ENCODE measurements at places on chromosomes 12 and 14.

DNA sequence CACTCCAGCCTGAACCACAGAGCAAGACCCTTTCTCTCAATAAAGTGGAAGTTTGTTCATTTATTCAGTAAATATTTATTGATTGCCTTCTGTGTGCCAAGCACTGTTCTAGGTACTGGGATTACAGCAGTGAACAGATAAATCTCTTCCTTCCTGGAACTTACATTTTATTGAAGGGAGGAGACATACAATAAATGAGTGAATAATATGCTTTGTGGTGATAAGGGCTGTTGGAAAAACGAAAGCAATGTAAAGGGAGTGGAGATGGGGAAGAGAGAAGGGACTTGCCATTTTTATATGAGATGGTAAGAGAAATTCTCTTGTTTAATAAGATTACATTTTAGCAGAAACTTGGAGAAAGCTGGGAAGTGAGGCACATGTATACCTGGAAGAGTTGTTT, 1.6 kb downstream of the GSKIP start:
- peak overlapping the region; percentile 47 for H3K27ac ChIP-seq
- peaks cover 49% of the 10 kb centered on the region for H3K4me1 ChIP-seq
- H3K36me3 ChIP-seq: peaks cover 15% of the 10 kb centered on the region
- no peak for DNase-seq

DNA sequence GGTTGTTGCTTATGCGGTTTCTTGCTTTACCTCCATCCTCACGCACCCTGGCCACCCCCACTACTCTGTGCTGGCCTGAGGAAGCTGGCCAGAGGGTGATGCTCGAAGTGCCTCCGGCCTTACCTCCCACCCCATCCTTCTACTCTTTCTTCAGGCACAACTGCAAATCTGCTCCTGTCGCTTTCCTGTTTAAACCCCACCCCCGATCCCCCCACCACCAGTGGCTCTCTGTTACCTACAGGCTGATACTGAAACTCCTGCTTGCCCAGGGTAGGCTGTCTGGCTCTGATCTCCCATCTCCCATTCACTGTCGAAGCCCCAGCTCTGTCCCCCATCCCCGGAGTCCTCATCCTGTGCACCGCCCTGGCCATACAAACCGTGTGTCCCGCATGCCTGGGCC, 111.5 kb downstream of the PRMT8 start:
- H3K36me3 ChIP-seq: no peaks in the 10 kb centered on the region
- H3K27me3 ChIP-seq: peaks cover 14% of the 10 kb centered on the region
- DNase-seq: no peak
- no peak overlapping the region for H3K27ac ChIP-seq
- H3K4me1 ChIP-seq: no peaks in the 10 kb centered on the region

DNA sequence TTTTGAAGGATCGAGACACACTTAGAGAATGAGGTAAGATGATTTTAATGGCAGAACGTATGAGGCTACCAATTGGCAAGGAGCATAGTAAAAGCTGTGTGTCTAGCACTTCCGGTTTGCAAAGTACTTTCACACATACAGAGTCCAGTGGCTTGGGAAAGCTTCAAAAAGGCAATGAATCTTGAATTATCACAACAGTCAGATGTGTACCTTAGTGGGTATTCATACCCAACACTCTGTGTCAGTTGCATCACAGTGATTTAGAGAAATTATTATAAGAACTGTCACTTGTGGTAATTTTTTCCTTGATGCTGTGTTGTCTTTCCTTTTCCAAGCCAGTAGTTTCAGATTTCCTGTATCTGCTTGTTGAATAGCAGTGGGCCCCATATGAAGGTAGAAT, 424.1 kb downstream of the PCNX1 start:
- peaks cover 71% of the 10 kb centered on the region for H3K4me1 ChIP-seq
- peak overlapping the region; percentile 42 for H3K4me3 ChIP-seq
- H3K27ac ChIP-seq: peak overlapping the region; percentile 89

DNA sequence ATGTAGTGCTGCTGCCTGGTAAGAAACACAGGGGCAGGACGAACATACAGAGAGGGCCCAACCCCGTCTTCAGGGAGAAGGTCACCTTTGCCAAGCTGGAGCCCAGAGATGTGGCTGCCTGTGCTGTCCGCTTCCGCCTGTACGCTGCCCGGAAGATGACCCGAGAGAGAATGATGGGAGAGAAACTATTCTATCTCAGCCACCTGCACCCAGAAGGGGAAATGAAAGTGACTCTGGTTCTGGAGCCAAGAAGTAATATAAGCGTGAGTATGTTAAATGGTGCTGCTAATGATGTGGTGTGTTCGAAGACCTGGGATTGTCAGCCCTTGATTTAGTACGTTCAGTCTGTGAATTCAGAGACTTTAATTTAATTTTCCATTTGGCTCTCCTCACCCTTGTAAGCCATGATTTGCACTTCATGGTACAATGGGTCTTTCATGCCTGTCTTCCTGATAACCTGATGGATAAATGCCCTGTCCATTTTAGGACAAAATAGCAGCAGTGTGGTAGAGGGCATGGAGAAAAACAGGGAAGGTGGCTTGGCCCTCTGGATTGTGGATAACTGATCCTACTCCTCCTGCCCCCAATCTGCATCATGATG, 318.9 kb downstream of the SNAPC1 start:
- no peaks in the 10 kb centered on the region for H3K36me3 ChIP-seq
- H3K4me3 ChIP-seq: no peak overlapping the region
- no peak for DNase-seq

- H3K4me3 ChIP-seq: no peak overlapping the region
- peaks cover 2% of the 10 kb centered on the region for H3K27me3 ChIP-seq
- H3K4me1 ChIP-seq: no peaks in the 10 kb centered on the region
- H3K27ac ChIP-seq: no peak overlapping the region
Measured at GRCh38 chr12:95435355-95435754, 38.6 kb upstream of the METAP2 start.

GRCh38 chr12:76345569-76345968, 2.6 kb downstream of the BBS10 start:
- peaks cover 4% of the 10 kb centered on the region for H3K27me3 ChIP-seq
- peaks cover 35% of the 10 kb centered on the region for H3K4me1 ChIP-seq
- no peak for DNase-seq
- H3K36me3 ChIP-seq: peaks cover 3% of the 10 kb centered on the region
- no peak overlapping the region for H3K4me3 ChIP-seq

- H3K27ac ChIP-seq: peak overlapping the region; percentile 89
Measured at GRCh38 chr12:51326698-51327439, 2.9 kb upstream of the BIN2 start.

DNA sequence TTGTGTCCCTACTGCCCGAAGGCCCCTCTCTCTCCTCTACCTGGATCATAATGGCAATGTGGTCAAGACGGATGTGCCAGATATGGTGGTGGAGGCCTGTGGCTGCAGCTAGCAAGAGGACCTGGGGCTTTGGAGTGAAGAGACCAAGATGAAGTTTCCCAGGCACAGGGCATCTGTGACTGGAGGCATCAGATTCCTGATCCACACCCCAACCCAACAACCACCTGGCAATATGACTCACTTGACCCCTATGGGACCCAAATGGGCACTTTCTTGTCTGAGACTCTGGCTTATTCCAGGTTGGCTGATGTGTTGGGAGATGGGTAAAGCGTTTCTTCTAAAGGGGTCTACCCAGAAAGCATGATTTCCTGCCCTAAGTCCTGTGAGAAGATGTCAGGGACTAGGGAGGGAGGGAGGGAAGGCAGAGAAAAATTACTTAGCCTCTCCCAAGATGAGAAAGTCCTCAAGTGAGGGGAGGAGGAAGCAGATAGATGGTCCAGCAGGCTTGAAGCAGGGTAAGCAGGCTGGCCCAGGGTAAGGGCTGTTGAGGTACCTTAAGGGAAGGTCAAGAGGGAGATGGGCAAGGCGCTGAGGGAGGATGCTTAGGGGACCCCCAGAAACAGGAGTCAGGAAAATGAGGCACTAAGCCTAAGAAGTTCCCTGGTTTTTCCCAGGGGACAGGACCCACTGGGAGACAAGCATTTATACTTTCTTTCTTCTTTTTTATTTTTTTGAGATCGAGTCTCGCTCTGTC, 1.8 kb downstream of the INHBE start:
- no peak overlapping the region for H3K4me3 ChIP-seq
- peaks cover 45% of the 10 kb centered on the region for H3K4me1 ChIP-seq
- no peaks in the 10 kb centered on the region for H3K36me3 ChIP-seq
- H3K27ac ChIP-seq: peak overlapping the region; percentile 22
- DNase-seq: no peak
- H3K27me3 ChIP-seq: peaks cover 17% of the 10 kb centered on the region

DNA sequence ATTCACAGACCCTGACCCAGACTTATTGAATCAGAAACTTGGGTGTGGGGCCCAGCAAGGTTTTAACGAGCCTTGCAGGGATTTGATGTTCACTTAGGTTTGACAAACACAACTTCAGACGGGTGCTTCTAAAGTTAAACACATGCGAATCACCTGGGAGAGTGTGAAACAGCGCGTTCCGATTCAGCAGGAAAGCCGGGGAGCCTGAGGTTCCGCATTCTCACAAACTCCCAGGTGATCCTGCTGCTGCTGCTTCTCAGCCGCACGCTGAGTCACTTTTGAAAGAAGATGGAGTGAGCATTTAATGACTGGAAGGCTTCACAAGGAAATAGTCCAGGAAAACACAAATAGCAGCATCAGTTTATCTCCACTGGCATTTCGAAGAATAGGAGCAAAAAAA, 44.2 kb upstream of the DDX11 start:
- H3K4me3 ChIP-seq: no peak overlapping the region
- no peaks in the 10 kb centered on the region for H3K36me3 ChIP-seq
- no peaks in the 10 kb centered on the region for H3K4me1 ChIP-seq
- H3K27ac ChIP-seq: no peak overlapping the region
- no peak for DNase-seq
- peaks cover 9% of the 10 kb centered on the region for H3K27me3 ChIP-seq

DNA sequence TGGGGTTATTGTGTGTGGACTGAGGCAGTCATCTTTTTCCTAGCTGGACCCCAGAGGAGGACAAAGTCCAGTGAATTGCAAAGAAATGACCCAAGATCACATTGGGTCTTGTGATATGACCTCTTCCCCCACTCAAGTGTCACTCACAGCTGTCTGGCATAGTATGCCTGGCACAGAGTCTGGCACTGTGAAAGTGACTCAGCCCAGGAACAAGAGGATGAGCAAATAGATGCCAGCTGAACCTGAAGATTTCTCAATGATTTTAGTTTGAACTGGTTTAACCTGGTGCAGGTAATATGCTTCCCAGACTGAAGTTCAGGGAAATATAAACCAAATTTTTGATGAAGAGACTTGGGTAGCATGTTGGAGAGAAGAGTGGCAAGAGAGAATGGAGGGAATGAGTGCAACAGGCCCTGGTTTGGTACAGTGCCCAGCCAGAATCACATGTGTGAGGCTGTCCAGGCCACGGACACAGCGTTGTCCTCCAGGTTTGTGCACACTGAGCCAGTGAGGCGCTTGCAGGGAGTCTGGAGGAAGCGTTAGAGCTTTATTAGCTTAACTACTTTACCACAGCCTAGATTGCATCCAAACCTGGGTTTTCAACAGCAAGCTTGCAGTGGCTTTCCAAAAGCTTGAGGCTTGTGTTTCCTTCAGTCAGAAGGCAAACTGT, 332.9 kb downstream of the NUAK1 start:
- H3K27ac ChIP-seq: no peak overlapping the region
- no peaks in the 10 kb centered on the region for H3K36me3 ChIP-seq
- H3K27me3 ChIP-seq: no peaks in the 10 kb centered on the region
- H3K4me1 ChIP-seq: no peaks in the 10 kb centered on the region
- no peak for DNase-seq

- no peak overlapping the region for H3K27ac ChIP-seq
- DNase-seq: no peak
- H3K4me1 ChIP-seq: no peaks in the 10 kb centered on the region
- H3K4me3 ChIP-seq: no peak overlapping the region
Measured at GRCh38 chr14:24178399-24179178, 6.7 kb downstream of the REC8 start.

GRCh38 chr14:28412077-28412476, 354.5 kb upstream of the FOXG1 start:
- no peak overlapping the region for H3K4me3 ChIP-seq
- H3K27me3 ChIP-seq: no peaks in the 10 kb centered on the region
- DNase-seq: no peak
- H3K27ac ChIP-seq: no peak overlapping the region
- no peaks in the 10 kb centered on the region for H3K4me1 ChIP-seq
- no peaks in the 10 kb centered on the region for H3K36me3 ChIP-seq

GRCh38 chr12:52323001-52323400, 1.8 kb upstream of the KRT83 start:
- peaks cover 14% of the 10 kb centered on the region for H3K4me1 ChIP-seq
